ENCODE measurements at places on chromosomes 6 and 20.

- no peak for DNase-seq
Observed at GRCh38 chr6:145669627-145670034, 65.7 kb downstream of the EPM2A start.

DNA sequence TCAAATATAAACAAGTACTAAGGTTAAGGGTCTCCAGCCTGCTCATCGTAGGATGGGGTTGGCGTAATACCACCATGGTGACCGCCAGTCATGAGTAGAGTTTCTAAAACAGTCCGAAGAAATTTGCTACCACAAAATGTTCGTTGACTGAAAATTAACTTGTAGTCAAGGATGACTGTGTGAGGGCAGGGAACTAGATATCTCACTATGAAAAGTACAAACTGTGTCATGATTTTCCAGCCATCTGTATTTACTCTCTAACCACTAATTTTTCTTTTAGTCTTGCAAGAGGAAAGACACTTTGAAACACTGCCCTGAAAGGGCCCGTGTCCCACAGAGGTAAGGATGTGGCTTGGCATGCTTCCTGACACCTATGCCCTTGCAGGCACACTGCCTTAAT is 99.7 kb downstream of the IRF4 start:
- no peak for DNase-seq

DNA sequence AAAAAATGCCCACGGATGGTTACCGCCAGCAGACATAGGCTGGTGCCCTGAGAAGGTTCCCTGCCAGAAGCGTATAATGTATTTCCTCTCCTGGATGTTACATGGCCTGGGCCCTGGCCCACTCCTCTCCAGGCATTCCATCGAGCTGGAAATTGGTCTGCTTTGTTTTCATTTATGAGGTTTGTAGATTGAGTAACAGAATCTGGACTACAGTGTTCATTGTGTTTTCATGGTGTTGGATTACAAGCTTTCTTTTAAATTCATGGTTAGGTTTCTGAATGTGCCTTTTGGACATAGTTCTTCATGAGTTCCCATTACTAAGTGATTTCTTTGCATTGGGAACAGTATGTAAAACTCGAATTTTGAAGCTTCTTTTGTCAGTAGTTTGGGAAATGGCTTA is 6.4 kb downstream of the TIAM2 start:
- DNase-seq, result no peak

DNA sequence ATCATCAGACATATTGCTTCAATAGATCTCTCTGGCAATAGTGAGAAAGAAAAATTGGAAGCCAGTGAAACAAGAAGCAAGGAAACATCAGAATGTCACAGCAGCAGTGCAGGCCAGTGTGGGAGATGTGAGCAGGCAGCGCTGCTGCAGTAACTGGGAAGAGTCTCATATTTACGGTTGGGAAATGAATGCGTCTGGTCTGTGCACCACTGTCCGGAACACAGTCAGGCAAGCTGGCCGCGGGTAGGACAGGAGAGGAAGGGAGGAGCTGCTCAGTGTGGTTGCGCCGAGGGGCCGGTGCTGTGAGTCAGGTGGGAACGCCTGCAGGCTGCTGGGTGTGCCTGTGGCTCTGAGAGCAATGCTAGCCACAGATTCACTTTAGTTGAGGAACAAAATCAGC is 6.4 kb upstream of the PSMG4 start:
- no peak for DNase-seq

DNA sequence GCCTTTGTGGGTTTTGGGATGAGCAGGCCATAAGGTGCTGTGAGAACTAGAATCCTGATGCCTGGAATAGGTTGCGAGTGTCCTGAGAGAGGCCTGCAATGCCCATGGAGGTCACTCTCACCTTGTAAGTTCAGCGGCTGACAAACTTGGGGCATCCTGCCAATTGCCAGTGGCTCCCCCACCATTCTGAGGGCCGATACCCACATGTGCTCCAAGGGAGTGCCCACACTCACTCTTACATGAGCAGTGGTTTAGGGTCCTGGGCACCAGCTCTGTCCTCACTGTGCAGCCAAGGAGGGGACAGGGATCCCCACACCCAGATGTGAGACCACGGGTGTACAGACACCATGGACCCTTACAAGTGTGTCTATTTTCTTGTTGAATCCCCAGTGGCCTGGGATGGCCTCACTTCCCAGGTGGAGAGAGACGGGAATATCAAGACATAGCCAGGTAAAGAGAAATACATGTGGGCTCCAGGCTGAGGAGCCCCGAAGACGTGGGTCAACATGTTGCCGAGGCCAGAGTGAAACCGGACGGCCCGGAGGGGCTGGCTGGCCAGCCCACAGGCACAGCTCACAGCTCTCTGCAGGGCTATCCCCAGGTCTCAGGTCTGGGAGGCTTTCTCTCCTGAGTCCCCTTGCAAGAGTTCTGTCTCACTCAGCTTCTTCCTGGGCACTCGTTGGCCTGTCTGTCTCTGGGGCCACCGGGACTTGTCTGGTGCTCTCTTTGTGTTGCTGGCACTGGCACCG is 2.0 kb upstream of the CST9 start:
- no peak for DNase-seq

- DNase-seq, result no peak
Observed at GRCh38 chr20:23585449-23585807, 17.1 kb upstream of the CST9L start.

- DNase-seq, result peak; percentile 56
Observed at GRCh38 chr20:17504066-17504897, 26.9 kb downstream of the BFSP1 start.

GRCh38 chr20:46797206-46797605 is 87.8 kb downstream of the SLC2A10 start:
- DNase-seq, result no peak

DNA sequence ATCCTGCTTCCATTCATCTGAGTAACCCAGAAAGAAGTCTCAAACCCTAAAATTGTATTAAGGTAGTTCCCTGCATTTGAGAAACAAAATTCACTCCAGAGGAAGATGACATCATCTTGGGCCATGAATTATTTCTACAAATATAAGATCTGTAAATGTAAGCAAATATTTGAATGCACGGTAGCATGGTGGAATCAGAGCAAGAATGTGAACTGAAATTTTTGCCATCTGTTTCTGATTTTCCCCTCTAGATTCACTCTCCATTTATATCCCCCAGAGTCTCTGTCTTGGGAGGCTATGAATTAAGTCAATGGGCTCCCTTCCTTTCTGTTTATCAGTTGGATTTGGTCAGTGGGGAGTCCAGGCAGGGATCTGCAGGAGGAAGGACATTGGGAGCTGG is 5.8 kb upstream of the MAP3K5 start:
- no peak for DNase-seq

GRCh38 chr6:15252195-15252594 is 6.3 kb downstream of the JARID2 start:
- no peak for DNase-seq

GRCh38 chr20:23157734-23158133 is 71.6 kb upstream of the CD93 start:
- DNase-seq, result no peak

DNA sequence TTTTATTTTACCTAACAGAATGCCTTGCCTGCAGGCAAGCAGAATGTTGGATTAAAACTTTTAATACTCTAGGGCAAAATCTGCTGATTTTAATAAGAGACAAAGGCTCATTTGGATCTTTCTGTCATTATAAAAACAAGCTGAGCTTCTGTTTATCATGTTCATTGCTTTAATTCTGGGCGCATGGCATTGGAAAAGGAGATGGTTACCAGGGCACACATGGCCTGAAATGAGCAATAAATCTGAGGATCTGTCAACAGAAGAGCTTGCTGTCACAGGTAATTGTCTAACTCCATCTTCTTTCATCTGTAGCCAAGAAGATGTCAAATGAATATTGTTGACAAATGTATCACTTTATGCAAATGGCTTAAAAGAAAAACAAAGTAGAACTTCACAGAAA is 439.6 kb downstream of the DOK5 start:
- DNase-seq, result no peak

GRCh38 chr20:5705827-5706226 is 44.4 kb upstream of the SHLD1 start:
- DNase-seq, result no peak

GRCh38 chr6:162055365-162055764 is 672.2 kb downstream of the PRKN start:
- DNase-seq, result peak; percentile 23

Data from DMS53 (cell line).